Tibial nerve (tissue), 4 donors: ENCODE measurements at places on chromosomes 1 and 21.

DNA sequence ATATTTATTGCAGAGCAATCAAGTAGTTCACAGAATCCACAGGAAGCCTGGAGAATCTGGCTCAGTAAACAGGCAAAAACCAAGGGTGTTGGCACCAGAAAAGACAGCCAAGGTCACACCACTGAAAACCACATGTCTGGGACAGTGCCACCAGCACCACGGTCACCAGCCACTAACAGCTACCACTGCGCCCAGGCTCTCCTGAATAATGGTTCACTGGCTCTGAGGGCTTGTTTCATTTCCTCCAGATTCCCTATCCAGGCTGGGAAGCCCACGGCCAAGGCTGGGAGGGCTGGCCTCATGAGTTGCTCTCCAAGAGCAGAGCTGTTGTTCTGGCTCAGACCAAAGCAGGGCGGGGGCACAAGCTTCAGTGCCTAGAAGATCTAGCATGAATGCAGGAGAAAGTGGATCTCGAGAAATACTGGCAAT, 54.5 kb upstream of the PTGFRN start:
- DNase-seq = no peak

GRCh38 chr1:44523593-44524591, 118.8 kb downstream of the RNF220 start:
- DNase-seq = no peak

GRCh38 chr21:32463367-32463766, 50.9 kb downstream of the EVA1C start:
- DNase-seq = no peak

DNA sequence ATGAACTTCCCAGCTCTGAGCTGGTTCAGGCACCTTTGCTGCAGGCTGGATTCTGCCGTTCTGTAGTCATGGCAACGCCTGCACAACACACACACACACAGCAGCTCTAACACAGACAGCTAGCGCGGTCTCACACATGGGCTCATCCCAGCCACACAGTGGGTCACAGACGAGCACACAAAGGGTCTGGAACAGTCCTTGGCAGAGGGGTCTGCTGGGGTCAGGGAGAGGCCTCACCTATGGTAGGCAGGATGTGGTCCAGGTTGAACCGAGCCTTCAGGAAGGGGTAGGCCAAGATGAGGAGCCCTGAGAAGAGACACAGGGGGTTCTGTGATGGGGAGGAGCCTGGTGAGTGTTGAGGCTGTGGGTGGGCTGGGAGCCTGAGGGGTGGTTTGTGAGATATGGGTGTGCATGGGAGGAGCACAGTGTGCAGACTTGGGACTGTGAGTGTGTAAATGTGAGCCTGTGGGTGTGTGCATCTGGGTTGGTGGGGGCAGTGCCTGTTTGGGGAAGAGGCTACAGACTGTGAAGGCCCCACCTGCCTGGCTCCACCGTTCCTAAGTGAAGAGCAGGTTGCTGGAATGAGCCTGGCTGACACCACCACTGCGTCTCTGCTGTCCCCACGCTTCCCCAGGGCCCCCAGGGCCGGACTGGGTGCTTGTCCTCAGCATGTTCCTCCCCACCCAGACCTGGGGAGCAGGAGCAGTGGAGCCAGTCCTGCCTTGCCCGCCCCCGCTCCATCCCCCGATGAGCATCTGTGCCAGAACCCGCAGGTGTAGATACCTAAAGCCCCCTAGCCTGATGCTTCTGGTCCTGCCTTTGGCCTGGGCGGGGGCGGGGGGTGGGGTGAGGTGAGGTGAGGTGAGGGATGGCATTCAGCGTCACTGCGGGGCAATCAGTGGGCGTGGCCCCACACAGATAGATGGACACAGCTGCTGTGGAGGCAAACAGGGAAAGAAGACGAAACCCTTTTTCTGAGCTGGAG, 1.5 kb downstream of the KNCN start:
- no peak for DNase-seq

- no peak for DNase-seq
Observed at GRCh38 chr1:58659516-58659915, 40.3 kb downstream of the MYSM1 start.

DNA sequence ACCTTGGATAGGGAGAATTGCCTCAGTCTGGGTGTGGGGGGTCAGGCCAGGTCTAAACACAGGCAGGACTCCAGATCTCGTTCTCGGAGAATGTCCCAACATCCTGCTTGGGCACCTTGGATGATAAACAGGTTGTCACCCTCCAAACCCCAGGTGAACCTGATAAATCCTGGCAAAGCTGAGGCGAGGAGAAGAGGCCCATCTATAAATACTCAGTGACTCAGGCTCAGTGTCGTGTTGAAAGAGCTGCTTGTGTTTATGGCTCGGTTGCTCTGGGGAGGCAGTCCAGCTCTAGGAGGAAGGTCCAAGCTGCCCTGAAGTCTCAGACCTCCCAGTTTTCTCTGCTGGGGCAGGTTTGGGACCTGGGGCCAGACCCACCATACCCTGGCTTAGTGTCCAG, 15.8 kb upstream of the TRIM63 start:
- DNase-seq = no peak

DNA sequence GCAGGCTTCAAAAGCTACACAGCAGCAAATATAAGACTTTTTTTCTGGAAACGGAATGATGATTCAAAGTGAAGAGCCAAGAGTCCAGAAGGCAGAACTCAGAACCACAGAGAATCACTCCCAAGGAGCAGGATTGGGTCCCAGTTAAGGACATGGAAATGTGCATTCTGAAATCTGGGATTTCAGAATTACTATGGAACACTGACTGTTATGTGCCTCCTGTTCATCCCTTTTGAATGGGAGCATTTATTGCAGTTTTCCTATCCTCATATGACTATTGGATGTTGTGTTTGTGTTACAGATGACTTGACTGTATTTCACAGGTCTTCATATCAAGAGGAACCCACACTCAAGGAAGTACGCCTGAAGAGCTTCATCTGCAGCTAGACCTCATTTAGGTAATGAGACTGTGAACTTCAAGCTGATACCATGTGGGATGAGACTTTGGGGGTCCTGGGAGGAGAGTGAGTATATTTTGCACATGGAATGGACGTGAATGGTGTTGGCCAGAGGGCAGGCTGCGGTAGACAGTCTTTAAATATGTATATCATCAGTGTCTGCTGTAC, 17.1 kb upstream of the CAP1 start:
- DNase-seq = no peak

DNA sequence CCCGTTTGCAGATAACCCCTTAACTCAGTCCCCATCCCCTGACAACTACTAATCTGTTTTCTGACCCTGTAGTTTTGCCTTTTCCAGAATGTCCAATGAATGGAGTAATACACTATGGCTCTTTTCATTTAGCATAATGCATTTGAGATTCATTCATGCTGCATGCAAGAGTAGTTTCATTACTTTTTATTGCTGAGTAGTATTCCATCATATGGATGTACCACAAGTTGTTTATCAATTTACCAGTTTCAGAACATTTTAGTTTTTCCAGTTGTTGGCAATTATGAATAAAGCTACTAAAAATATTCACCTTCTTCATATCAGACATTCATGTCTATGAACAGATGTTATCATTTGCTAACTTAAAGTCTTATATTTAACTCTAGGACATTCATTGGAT, 45.3 kb downstream of the STXBP3 start:
- DNase-seq = no peak

DNA sequence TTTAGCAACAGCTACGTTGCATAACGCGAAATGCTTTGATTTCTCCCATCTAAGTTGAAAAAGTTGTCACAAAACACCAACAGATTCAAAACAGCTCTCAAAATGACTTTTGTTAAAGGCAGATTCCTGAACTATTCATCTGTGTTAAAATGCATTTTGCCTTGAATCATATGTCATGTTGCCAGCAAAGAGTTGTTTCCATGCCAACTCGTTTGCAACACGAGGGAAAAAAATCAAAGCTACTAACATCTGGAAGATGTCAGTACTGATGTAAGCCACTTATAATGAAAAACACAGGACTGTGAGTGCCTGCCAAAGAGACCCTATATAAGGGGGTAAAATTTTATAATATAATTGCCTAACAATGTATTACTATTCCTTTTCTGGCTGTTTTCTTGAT, 182.7 kb upstream of the PTBP2 start:
- DNase-seq = peak; percentile 38

- DNase-seq = no peak
Observed at GRCh38 chr1:83692524-83693381, 306.2 kb downstream of the TTLL7 start.

DNA sequence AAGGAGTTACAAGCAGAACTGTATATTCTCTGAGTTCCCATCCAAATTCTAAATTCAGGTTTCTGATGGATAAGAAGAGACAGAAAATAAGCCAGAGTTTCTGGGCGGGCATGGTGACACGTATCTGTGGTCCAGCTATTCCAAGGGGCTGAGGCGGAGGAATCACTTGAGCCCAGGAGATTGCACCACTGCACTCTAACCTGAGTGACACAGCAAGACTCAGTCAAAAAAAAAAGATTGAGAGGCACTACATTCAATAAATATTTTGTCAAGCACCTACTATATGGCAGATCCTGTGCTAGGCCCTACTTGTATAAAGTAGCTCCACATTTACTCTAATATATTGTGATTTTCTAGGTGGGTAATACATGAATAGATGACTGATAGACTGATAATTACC, 6.4 kb upstream of the FRRS1 start:
- no peak for DNase-seq

DNA sequence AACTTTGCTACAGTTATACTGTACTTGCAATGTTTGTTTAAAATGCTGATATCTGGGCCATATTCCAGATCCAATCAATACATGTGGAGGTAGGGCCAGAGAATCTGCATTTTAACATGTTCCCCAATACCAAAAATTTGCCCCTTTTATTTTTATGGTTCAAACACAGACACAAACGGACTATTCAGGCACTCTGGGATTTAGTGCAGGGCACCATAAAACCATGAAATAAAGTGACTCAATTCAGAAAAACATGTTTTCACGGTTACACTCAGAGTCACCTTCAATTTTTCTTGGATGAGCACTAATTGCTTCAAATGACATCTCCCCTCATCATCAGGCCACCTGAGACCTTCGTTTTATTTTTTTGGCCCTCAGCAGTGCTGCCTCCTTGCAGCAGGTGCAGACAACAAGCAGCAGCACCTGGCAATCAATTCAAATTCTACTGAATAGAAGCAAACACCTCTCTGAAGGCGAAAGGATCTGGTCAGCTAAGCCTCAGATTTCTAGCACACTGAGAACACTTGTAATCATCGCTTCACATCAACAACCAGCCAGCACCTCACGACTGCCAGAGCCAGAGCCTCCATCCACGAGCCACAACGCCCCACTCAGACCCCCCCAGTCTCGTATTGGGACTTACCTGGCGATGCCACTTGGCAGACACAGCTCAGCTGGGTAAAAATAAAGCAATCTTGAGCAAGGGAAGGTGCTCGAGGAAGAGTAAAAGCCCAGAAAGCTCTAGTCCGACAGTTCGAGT, 1.1 kb downstream of the ERO1B start:
- no peak for DNase-seq

DNA sequence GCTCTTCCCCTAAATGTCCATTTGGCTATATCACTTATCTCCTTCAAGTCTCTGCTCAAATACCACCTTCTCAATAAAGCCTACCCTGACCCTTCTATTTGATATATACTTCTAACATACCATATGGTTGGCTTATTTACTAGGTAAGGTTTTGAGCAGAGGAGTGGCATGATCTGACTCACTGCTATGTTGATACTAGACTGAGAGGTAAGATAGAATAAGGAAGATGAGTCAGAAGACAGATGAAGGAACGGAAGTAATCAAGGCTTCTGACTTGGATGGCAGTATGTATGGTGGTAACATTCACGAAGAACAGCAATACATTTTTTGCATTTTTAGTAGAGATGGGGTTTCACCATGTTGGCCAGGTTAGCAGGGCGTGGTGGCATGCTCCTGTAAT, 4.8 kb upstream of the HRNR start:
- DNase-seq = no peak

DNA sequence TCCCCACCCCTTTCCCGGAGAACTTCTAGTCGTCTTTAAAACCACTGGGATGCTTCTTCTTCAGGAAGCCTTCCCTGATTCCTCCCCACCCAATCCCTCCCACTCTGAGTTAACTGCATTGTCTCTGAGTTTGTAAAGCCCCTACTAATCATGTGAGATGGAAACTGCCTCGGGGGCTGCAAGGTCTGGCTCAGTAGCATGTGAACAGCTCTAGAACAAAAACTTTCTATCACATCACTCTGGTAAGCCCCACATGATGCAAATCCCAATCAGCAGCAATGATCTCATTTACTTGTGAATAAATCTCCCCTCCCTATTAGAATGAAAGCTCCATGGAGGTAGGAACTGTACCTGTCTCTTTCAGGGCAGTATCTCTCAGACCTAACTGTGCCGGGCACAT, 141.0 kb upstream of the JUN start:
- no peak for DNase-seq

DNA sequence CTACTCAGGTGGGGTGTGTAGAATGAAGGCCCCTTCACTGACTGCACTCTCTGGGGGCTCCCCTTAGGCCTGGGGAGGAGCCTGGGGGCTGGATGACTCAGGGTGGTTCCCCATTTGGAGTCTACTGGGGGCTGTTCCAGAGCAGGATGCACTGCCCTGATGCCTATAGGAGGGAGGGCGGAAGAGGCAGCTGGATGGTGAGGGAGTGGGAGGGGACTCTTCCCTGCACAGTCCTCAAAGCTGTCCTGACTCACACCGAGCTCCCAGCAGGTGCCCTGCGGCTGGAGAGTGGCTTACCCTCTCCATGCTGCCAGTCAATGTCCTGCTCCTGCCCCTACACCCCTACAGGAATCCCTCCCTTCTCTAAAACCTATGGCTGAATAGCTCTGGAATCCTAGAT, 204.4 kb downstream of the TRABD2B start:
- DNase-seq = no peak

DNA sequence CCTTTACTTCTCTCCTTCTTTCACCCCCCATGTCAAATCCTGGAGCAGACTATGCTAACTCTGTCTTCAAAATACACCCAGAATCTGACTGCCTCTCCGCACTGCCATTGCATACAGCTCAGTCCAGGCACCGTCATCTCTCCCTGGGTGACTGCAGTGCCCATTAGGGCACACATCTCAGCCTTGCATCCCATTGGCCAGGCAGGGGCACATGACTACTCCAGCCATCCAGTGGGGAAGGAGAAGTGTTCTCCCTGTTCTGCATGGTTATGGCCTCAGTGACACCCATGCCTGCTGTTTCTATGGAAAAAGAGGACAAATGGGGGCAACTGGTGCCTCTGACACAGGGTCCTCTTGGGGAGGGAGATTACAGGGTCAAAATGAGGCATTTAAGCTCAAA, 270.5 kb downstream of the MATN1 start:
- DNase-seq = no peak

- DNase-seq = no peak
Observed at GRCh38 chr1:180646547-180646946, 14.7 kb downstream of the XPR1 start.

- no peak for DNase-seq
Observed at GRCh38 chr1:234405676-234406075, 32.4 kb downstream of the COA6 start.

GRCh38 chr1:103945774-103946173, 196.1 kb downstream of the AMY1C start:
- no peak for DNase-seq

DNA sequence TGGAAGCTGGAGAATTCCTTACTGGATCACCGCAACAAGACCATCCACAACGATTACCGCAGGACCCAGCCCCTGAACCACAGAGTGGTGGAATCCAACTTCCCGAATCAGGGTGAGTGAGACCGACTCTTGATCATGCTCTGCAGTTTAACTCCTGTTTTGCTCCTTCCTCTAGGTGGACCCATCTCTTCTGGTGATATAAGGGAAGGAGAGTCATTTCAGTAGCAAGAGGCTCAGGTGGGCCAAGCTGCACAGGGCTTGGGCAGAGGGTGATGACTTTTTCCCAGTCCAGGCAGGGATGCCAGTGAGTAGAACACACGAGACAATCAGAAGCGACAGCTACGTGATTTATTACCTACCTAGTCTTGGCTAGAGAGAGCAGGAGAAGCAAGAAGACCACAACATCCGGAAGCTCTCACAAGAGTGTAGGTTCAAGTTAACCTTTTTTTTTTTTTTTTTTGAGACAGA, 25.2 kb downstream of the CA6 start:
- no peak for DNase-seq
